Esophagus squamous epithelium (tissue), 5 donors: ENCODE measurements at places on chromosomes 3 and 15.

GRCh38 chr15:26724381-26725150 is 48.3 kb downstream of the GABRB3 start:
- H3K27me3 ChIP-seq: no peaks in the 10 kb centered on the region
- no peak overlapping the region for H3K27ac ChIP-seq
- no peaks in the 10 kb centered on the region for H3K4me1 ChIP-seq
- no peak overlapping the region for H3K4me3 ChIP-seq
- no peak for DNase-seq

DNA sequence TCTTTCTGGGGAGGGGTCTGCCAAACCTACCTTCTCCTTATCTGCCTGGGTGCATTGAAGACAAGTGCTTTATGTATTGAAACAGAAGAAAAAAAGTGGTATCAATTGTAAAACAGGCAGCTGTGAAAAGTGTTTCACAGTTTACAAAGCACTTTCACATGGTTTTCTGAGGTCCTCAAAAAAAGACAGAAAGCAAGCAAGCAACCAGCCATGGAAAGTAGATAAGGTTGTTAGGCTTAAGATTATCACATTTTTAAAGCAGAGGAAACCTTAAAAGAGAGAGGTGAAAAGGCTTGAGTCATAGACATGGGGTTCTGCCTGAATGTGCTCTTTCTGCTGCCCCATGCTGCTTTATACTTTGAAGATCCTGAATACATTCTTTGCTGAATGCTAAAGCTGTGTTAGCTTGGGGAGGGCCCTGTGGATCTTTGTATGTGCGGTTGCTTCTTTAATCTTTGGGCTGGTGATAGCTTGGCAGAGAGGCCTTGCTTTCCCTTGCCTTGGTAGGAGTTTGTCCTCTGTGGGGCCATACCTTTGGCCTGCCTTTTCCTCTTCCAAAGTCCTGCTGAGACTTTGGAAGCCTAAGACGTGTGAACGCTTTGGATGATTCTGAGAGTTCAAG is 2.6 kb downstream of the SMAD3 start:
- peaks cover 23% of the 10 kb centered on the region for H3K4me1 ChIP-seq
- no peak for DNase-seq
- H3K27ac ChIP-seq: peak overlapping the region; percentile 94
- no peaks in the 10 kb centered on the region for H3K36me3 ChIP-seq
- H3K27me3 ChIP-seq: no peaks in the 10 kb centered on the region
- H3K4me3 ChIP-seq: peak overlapping the region; percentile 78

GRCh38 chr3:159806412-159806811 is 182.2 kb upstream of the IL12A start:
- DNase-seq: no peak
- no peaks in the 10 kb centered on the region for H3K4me1 ChIP-seq
- no peaks in the 10 kb centered on the region for H3K36me3 ChIP-seq
- H3K4me3 ChIP-seq: no peak overlapping the region
- peak overlapping the region; percentile 2 for H3K27ac ChIP-seq

- H3K27me3 ChIP-seq: no peaks in the 10 kb centered on the region
- no peaks in the 10 kb centered on the region for H3K36me3 ChIP-seq
- H3K4me3 ChIP-seq: no peak overlapping the region
- H3K4me1 ChIP-seq: no peaks in the 10 kb centered on the region
Observed at GRCh38 chr3:49769926-49770325, 16.4 kb downstream of the IP6K1 start.

- DNase-seq: no peak
- peaks cover 52% of the 10 kb centered on the region for H3K4me1 ChIP-seq
- no peaks in the 10 kb centered on the region for H3K36me3 ChIP-seq
- H3K27ac ChIP-seq: no peak overlapping the region
Observed at GRCh38 chr3:43994657-43995546, 246.8 kb upstream of the TOPAZ1 start.

GRCh38 chr15:52856286-52856685 is 66.2 kb upstream of the ONECUT1 start:
- H3K4me3 ChIP-seq: no peak overlapping the region
- H3K27ac ChIP-seq: no peak overlapping the region
- no peak for DNase-seq
- peaks cover 28% of the 10 kb centered on the region for H3K27me3 ChIP-seq

DNA sequence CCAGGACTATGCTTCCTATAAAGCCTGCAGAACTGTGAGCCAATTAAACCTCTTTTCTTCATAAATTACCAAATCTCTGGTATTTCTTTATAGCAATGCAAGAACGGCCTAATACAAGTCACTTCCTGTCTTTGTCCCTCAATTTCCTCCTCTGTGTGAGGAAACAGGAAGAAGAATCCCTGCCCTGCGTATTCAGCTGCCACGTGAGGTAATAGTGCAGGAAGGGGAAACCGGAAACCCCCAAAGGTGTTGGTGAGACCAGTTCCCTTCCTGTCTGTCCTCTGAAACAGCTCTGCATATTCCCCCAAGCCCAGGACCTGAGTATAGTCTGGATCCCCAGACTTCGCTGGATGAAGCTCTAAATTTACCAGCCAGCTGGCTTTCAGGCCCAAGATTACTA is 18.1 kb upstream of the PTPN23 start:
- peak overlapping the region; percentile 54 for H3K27ac ChIP-seq
- H3K4me3 ChIP-seq: no peak overlapping the region
- H3K4me1 ChIP-seq: peaks cover 15% of the 10 kb centered on the region
- no peaks in the 10 kb centered on the region for H3K36me3 ChIP-seq
- H3K27me3 ChIP-seq: no peaks in the 10 kb centered on the region

- peak overlapping the region; percentile 2 for H3K27ac ChIP-seq
- H3K4me1 ChIP-seq: peaks cover 72% of the 10 kb centered on the region
- H3K36me3 ChIP-seq: no peaks in the 10 kb centered on the region
- H3K27me3 ChIP-seq: no peaks in the 10 kb centered on the region
Observed at GRCh38 chr3:188284455-188285212, 130.7 kb downstream of the LPP start.

GRCh38 chr3:188940573-188940932 is 231.2 kb upstream of the TPRG1 start:
- no peak overlapping the region for H3K4me3 ChIP-seq
- no peaks in the 10 kb centered on the region for H3K36me3 ChIP-seq
- peak overlapping the region; percentile 64 for H3K27ac ChIP-seq
- peaks cover 18% of the 10 kb centered on the region for H3K4me1 ChIP-seq

DNA sequence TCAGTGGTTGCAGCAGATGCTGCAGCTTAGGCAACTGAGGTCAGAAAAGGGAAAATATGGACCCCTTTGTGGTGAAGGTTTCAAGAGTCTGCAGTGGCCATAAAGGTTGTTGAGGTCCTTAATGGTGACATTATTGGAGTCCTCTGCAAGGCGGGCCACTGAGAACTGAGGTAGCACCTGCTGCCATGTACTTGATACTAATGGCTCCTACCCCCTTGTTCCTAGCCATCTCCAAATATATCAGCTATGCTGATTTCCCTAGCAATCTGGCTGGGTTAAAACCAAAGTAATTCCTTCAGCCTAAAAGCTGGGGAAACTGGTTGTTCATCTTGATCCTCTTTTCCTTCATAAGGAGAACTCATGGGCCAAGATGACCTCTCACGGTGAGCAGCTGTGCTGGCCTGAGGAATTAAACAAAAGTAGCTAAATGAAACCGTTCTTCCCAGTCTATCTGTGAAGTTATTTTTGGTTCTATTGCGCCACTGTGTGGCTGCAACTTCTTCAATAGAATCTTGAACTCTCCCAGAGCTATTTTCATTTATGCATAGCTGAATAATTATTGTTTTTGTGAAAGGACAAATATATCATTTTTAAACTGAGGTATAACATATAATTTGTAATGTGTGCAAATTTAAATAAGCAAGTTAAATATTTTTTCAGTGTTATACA is 76.1 kb upstream of the PLSCR4 start:
- H3K4me1 ChIP-seq: no peaks in the 10 kb centered on the region
- no peak overlapping the region for H3K27ac ChIP-seq
- no peak overlapping the region for H3K4me3 ChIP-seq
- no peak for DNase-seq
- no peaks in the 10 kb centered on the region for H3K36me3 ChIP-seq
- H3K27me3 ChIP-seq: no peaks in the 10 kb centered on the region

DNA sequence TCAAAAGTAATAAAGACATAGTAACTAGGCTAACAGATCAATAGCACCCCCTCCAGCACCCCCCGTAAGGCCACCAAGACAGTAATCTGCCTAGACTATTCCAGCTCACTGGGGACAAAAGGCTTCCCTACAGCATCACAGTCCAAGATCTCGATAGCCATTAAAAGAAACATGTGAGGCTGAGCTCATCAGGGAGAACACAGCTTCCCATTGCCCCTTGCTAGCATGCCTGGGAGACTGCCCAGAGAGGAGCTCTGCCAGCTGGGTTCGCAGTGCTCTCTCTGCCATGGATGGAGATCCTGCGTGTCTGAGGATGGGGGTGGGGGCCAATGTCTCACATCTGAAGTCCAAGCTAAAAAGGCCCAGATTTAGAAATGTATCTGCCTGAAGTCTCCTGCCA is 17.8 kb downstream of the LRIG1 start:
- H3K4me3 ChIP-seq: no peak overlapping the region
- no peaks in the 10 kb centered on the region for H3K27me3 ChIP-seq
- H3K36me3 ChIP-seq: no peaks in the 10 kb centered on the region

DNA sequence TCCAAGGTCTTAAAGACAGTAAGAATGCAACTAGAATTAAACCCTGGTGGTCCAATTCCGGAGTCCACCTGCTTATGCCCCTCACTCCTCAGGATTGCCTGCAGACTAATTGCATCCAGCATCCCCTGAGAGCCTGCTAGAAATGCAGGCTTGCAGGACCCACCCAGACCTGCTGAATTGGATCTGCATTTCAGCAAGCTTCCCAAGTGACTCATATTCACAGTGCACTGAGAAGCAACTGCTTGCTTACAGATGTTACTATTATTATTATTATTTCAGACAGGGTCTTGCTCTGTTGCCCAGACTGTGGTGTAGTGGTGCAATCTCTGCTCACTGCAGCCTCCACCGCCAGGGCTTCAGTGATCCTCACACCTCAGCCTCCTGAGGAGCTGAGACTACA is 83.5 kb upstream of the VGLL4 start:
- no peaks in the 10 kb centered on the region for H3K36me3 ChIP-seq
- H3K4me3 ChIP-seq: no peak overlapping the region
- no peak overlapping the region for H3K27ac ChIP-seq
- no peaks in the 10 kb centered on the region for H3K27me3 ChIP-seq
- no peak for DNase-seq

- H3K36me3 ChIP-seq: no peaks in the 10 kb centered on the region
- H3K27me3 ChIP-seq: no peaks in the 10 kb centered on the region
- H3K4me1 ChIP-seq: peaks cover 35% of the 10 kb centered on the region
- peak overlapping the region; percentile 70 for H3K27ac ChIP-seq
Observed at GRCh38 chr15:41928100-41928499, 34.2 kb upstream of the SPTBN5 start.

- no peak for DNase-seq
- no peak overlapping the region for H3K27ac ChIP-seq
- no peaks in the 10 kb centered on the region for H3K27me3 ChIP-seq
Observed at GRCh38 chr3:45367453-45367871, 20.9 kb upstream of the LARS2 start.

GRCh38 chr3:121703973-121704372 is 43.3 kb upstream of the HCLS1 start:
- no peak overlapping the region for H3K27ac ChIP-seq
- no peak overlapping the region for H3K4me3 ChIP-seq
- H3K36me3 ChIP-seq: no peaks in the 10 kb centered on the region
- no peaks in the 10 kb centered on the region for H3K27me3 ChIP-seq
- no peaks in the 10 kb centered on the region for H3K4me1 ChIP-seq

- H3K4me1 ChIP-seq: no peaks in the 10 kb centered on the region
- H3K27me3 ChIP-seq: no peaks in the 10 kb centered on the region
- no peak overlapping the region for H3K27ac ChIP-seq
- DNase-seq: no peak
Observed at GRCh38 chr3:66073464-66074141, 34.9 kb upstream of the MAGI1 start.

- H3K4me1 ChIP-seq: peaks cover 42% of the 10 kb centered on the region
- DNase-seq: no peak
- H3K36me3 ChIP-seq: peaks cover 13% of the 10 kb centered on the region
- H3K27ac ChIP-seq: peak overlapping the region; percentile 85
Observed at GRCh38 chr15:99731336-99732123, 1.7 kb downstream of the LYSMD4 start.

DNA sequence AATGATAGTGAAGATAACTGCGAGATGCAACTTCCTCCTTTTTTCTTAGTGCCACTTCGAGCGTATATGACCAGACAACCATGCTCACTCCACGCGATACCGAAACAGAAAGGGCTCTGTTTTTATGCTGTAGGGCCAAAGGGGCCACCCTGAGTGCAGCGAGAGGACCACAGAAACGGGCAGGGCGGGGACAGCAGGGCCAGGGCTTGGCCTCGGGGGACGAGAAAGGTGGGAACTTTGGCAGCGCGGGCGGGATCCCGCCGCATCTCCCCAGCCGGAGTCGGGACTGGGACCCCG is 483 bp downstream of the VPS13C start:
- H3K4me1 ChIP-seq: peaks cover 11% of the 10 kb centered on the region
- H3K27me3 ChIP-seq: peaks cover 55% of the 10 kb centered on the region
- H3K36me3 ChIP-seq: no peaks in the 10 kb centered on the region
- peak overlapping the region; percentile 81 for H3K27ac ChIP-seq
- peak overlapping the region; percentile 97 for H3K4me3 ChIP-seq
- DNase-seq: no peak

GRCh38 chr3:108430540-108430939 is 79.9 kb downstream of the MYH15 start:
- no peaks in the 10 kb centered on the region for H3K27me3 ChIP-seq
- H3K36me3 ChIP-seq: no peaks in the 10 kb centered on the region
- no peak for DNase-seq
- H3K4me1 ChIP-seq: no peaks in the 10 kb centered on the region
- H3K4me3 ChIP-seq: no peak overlapping the region
- no peak overlapping the region for H3K27ac ChIP-seq

DNA sequence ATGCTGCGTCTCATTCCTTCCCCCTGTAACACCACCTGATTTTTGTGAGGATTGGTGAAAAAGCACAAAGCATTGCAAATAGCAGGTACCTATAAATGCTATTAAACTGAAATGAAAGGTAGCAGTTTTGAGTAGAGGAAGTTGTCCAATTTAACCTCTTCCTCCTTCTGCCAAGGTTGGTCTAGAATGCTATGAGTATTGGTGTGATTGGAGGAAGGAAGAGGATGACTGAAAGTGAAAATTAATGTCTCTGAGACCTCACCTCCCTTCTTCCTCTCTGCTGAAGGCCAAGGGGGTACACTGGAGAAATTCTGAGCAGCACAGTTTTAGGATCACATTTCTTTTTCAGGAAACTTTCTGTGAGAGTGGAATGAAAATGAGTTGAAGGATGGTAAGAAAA is 94.4 kb downstream of the DTWD1 start:
- no peaks in the 10 kb centered on the region for H3K4me1 ChIP-seq
- H3K36me3 ChIP-seq: no peaks in the 10 kb centered on the region
- no peak for DNase-seq
- H3K4me3 ChIP-seq: no peak overlapping the region

DNA sequence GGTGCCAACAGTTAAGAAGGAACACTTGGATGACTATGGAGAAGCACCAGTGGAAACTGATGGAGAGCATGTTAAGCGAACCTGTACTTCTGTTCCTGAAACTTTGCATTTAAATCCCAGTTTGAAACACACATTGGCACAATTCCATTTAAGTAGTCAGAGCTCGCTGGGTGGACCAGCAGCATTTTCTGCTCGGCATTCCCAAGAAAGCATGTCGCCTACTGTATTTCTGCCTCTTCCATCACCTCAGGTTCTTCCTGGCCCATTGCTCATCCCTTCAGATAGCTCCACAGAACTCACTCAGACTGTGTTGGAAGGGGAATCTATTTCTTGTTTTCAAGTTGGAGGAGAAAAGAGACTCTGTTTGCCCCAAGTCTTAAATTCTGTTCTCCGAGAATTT is 3.0 kb downstream of the SKIL start:
- H3K27me3 ChIP-seq: no peaks in the 10 kb centered on the region
- DNase-seq: no peak
- peaks cover 65% of the 10 kb centered on the region for H3K4me1 ChIP-seq
